HT1080 (cell line): ENCODE measurements at places on chromosomes 3 and 15.

DNA sequence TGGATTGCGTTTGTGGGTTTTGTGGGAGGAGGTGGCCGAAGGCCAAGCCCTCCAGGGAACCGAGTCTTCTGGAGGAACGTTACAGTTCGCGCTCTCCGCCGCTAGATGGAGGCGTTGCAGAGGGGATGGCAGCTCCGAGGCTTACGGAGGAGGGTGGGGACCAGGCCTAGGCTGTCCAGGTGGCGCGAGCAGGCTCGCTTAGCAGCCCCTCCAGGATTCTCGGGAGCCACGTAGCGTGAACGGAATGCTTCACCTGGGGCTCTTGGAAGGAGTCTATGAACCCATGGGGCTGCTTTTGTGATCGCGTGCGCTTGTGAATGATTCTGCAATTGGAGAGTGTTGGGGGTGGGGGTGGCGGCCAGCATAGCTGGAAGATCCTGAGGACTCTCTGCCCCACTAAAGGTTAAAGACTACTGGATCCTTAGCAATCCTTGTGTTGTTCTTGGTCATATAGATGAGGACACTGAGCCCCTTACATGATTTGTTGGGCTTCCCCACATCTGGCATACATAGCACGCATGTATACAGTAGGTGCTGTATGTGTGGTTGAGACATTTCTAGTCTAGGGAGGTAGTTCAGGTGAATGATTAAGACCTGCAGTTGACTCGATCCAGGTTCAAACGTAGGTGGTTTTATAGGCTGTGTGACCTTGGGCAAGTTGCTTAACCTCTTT, 25.7 kb downstream of the FAM3D start:
- DNase-seq, result peak; percentile 66

GRCh38 chr3:10272977-10273376, 19.8 kb downstream of the GHRL start:
- DNase-seq, result no peak

- DNase-seq, result no peak
Observed at GRCh38 chr3:45041666-45042065, 15.6 kb downstream of the CLEC3B start.

GRCh38 chr3:88311826-88312225, 162.1 kb downstream of the C3orf38 start:
- no peak for DNase-seq

- no peak for DNase-seq
Observed at GRCh38 chr3:27540231-27540630, 56.0 kb upstream of the SLC4A7 start.

DNA sequence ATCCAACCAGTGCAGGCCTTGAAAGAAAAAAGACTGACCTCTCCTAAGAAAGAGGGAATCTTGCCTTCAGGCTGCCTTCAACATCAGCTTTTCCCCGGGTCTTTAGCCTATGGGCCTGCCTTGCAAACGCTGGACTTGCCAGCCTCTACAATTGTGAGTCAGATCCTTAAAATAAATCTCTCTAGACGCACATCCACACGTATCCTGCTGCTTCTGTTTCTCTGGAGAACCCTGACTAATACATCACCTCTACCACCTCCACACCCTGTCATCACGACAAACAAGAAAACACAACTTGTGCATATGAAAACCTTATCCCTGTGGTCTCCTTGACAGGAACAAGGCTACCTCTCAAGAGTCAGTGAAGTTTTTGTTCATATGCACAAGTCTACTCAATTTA, 11.8 kb downstream of the CYFIP1 start:
- peak; percentile 94 for DNase-seq

GRCh38 chr15:49471733-49472132, 48.7 kb downstream of the FGF7 start:
- DNase-seq, result no peak

GRCh38 chr15:78212546-78213424, 21.6 kb downstream of the ACSBG1 start:
- DNase-seq, result peak; percentile 93

GRCh38 chr3:114606336-114606735, 312.5 kb downstream of the TIGIT start:
- no peak for DNase-seq

- DNase-seq, result peak; percentile 83
Observed at GRCh38 chr15:52208306-52208946, 17.2 kb upstream of the GNB5 start.

- no peak for DNase-seq
Observed at GRCh38 chr15:39627451-39628143, 46.7 kb downstream of the THBS1 start.

- DNase-seq, result no peak
Observed at GRCh38 chr3:138439646-138440045, 5.2 kb downstream of the ESYT3 start.

DNA sequence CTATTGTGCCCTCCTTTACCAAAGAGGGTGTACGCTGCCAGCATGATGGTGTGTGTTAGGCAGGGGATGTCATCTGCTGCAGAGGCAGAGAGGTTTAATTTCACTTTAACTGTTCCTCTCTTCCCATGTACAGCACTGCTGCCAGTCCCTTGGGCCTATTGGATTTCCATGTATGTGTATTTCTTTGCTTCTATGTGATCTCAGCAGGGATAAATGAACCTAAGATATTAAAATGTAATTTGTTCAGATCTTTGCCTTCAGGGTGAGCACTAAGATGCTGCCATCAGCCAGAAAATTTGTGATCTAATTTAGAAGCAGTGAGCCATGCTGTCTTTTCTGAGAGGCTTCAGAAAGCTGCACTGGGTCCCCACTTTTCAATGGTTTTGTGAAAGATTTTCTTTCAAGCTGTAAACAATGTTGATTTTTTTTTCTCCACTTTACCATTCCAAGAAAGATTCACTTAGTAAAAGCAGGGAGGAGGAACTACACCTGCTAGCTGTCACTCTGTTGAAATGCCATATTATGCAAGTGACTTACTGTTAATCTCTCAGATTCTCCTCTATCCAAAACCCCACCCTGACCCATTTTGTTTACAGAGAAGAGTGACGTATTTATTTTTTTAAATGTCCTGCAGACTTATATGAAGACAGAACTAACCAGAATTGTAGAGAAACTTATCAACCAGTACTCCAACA, 261.9 kb downstream of the TBL1XR1 start:
- DNase-seq, result no peak

GRCh38 chr3:69250014-69250413, 127.6 kb upstream of the LMOD3 start:
- no peak for DNase-seq

DNA sequence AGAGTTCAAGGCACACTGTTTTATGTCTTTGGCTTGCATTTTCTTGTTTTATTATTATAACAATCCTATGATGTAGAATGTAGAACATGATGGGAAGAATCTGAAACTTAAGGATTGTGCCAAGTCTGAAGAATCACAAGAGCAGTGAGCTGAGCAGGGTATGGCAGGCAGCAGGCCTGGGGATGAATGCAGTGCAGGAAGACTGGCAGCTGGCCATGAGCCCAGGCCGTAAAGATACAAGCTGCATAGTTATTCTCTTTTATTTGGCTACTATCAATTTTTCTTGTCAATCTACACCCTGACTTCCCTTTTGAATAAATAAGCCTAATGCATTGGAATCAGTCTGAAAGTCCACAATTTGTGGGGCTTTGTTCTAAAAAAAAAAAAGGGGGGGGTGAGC, 89.6 kb upstream of the ARPP21 start:
- no peak for DNase-seq
